Activated naive CD4-positive, alpha-beta T cell (primary cell): ENCODE measurements at places on chromosomes 3 and 15.

GRCh38 chr3:122621112-122621511 is 43.7 kb downstream of the PARP15 start:
- DNase-seq: no peak

DNA sequence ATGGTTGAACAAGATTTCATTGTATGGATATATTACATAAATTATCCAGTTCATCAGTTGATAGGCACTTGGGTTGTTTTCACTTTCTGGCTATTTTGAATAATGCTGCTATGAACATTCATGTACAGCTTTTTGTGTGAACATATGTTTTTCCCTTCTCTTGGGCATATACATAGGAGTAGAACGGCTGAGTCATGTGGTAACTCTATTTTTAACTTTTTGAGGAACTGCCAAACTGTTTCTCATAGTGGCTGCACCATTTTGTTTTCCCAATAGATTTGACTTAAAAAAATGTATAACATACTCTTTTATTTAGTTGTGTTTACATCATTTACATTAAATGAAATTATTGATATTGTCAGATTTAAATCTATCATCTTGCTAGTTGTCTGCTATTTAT is 28.8 kb upstream of the RFX7 start:
- DNase-seq: no peak

- no peak for DNase-seq
These were observed 56.6 kb upstream of the PLXND1 start for GRCh38 chr3:129663045-129663446.

DNA sequence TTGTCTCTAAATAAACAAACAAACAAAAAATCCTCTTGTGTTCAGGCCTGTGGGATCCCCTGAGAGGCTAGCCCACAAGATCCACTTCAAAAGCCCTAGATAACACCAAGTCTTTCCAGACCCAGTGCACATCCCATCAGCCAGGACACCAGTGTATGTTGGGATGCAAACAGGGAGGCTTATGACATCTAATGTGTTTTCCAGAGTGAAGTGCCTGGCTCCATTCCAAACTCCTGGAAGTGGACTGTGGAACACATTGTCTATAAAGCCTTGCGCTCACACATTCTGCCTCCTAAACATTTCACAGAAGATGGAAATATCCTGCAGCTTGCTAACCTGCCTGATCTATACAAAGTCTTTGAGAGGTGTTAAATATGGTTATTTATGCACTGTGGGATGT is 57.0 kb downstream of the MLH1 start:
- no peak for DNase-seq

DNA sequence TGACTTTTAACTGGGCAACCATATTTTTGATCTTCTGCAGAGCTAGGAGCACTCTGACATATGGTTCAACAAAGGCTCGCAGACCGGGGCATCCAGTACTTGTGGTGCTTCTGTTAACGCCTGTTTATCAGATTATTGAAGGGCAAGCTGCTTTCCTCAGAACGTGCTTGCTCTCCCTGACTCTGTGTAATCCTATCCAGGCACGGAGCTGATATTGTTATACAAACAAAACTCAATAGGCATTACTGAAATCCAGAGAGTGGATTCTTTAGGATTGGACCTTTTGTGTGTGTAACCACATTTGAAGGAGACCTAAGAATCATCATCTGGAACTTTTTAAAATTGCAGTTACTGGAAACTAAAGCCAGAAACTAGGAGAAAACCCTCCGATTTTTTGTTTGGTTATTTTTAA is 246.5 kb downstream of the PTPRG start:
- no peak for DNase-seq

DNA sequence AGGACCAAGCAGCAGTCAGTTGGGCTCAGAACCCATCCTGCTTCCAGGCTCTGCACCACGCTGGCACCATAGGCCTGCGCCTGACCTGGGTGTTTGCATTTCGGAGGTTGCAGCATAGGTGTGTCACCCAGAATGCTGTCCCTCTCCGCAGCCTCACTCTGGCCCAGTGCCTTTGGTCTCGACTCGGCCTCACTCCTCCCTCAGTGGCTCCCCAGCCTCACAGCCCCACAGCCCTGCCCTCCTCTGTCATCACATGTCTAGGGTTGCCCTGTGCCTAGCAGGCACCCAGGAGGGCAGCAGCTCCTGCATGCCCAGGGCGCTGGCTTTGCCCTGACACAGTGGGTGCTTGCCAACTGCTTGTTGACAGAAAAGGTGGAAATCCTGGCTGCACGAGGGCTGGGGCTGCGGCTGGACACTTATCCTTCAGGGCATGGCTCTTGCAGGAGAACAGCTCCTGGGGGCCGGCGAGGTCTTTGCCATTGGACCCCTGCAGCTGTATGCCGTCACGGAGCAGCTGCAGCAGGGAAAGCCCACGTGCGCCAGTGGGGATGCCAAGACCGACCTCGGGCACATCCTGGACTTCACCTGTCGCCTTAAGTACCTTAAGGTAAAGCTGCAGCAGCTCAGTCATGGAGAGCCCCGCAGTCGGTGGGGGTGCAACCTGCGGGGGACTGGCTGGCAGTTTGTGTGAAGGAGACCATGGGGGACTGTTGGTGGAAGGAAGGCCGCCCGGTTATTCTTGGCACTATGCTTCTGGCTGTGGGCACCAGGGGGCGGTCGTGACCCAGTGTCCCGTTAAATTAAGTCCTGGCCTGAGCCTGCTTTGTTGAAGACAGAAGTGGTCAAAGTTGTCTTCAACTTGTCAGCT is 16.2 kb downstream of the NISCH start:
- DNase-seq: no peak

DNA sequence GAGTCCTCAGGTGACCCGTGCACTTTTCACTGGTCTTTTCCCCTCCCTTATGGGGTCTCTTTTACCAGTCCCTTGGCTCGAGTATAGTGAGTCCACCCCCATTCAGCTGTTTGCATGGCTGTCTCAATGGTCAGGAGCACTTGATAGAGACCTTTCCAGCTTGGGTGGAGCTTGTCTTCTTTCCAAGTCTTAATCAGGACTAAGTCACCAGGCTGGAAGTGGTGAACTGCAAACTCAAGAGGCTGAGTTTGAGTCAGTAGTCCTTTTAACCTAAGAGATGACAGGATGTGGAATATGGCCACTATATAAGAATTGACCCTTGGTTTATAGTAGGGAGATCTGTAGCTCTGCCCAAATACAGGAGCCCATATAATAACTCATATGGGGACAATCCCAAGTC is 279.7 kb downstream of the PYDC2 start:
- DNase-seq: no peak

- no peak for DNase-seq
These were observed 48.0 kb downstream of the SMAD6 start for GRCh38 chr15:66749841-66750575.

GRCh38 chr15:25618161-25618560 is 179.3 kb upstream of the UBE3A start:
- DNase-seq: no peak

- peak; percentile 34 for DNase-seq
These were observed 13.4 kb upstream of the SATB1 start for GRCh38 chr3:18438586-18438985.

- DNase-seq: peak; percentile 14
These were observed 19.9 kb downstream of the SPICE1 start for GRCh38 chr3:113495035-113495434.

DNA sequence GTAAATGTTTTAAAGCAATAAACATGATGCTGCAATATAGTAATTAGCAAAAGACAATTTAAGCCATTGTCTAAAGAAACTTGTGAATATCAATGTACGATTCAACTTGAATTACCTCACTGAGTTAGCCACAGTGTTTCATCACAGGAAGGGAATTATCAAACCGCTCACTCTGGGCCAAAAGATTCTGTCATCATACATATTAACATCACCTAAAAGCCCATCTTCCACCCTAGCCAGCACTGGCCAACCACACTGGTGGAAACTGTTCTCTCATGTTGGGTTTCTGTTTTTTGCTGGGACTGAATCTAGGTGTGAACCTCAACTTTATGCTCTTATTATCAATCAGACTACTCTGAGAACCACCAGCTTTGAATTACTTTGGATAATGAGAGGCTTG is 497.7 kb upstream of the THBS1 start:
- DNase-seq: no peak

GRCh38 chr3:2595486-2595885 is 496.8 kb downstream of the CNTN4 start:
- DNase-seq: no peak

DNA sequence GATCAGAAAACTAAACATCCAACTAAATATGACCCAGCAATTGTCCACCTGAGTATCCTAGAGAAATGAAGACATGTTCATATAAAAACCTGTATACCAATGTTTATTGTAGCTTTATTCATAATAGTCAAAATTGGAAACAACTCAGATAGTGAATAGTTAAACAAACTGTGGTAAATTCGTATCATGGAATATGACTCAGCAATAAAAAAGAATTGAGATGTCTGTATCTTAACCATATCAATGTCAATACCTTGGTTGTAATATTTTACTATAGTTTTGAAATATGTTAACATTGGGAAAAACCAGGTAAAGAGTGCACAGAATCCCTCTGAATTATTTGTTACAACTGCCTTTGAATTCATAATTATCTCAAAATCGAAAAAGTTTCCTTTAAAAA is 159.3 kb upstream of the GAP43 start:
- no peak for DNase-seq

DNA sequence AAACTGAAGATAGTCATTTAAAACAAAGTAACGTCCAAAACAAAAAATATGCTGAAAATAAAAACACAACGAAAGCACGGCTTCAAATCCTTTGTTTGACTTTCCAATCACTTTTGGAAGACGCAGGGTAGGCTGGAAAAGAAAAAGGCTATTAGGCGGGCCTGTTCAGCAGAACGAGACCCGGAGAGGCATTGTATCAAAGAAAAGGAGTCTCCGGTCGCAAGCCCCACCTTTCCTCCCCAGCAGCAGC is 691 bp downstream of the SENP7 start:
- no peak for DNase-seq

- no peak for DNase-seq
These were observed 74.9 kb downstream of the PFN2 start for GRCh38 chr3:149895769-149896168.

GRCh38 chr3:16884084-16884747 is 539 bp upstream of the PLCL2 start:
- DNase-seq: peak; percentile 50

GRCh38 chr3:170745211-170745718 is 124.7 kb downstream of the RPL22L1 start:
- no peak for DNase-seq

GRCh38 chr15:39887832-39888231 is 32.2 kb downstream of the GPR176 start:
- DNase-seq: no peak

DNA sequence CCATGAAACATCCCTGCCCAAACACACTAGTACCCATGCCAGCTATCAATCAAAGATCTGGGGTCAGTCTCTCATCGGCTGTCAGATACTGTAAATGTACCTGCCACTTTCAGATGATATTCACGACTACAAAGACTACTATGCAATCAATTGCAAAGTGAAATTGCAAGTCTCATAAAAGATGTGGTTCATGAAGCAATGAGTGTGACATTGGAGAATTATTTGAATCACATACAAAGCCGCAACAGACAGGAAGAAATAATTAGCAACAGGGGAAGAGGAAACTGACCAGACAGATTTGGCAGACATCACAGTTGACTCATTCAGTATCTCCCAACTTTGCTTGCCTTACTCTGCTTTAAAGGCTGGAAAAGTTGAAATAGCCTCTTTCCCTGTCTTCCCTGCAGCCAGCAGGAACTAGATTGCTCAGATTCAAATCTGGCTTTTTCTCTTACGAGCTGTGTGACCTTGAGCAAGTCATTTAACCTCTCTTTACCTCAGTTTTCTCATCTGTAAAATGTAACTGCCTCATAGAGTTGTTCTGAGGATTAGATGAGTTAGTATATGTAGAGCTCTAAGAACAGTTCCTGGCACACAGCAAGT is 95.7 kb upstream of the C3orf80 start:
- no peak for DNase-seq

- DNase-seq: no peak
These were observed 588.7 kb upstream of the CBLB start for GRCh38 chr3:106457281-106458180.
